Cortex of kidney (tissue), 1 donor: ENCODE measurements at places on chromosomes 16 and 17.

DNA sequence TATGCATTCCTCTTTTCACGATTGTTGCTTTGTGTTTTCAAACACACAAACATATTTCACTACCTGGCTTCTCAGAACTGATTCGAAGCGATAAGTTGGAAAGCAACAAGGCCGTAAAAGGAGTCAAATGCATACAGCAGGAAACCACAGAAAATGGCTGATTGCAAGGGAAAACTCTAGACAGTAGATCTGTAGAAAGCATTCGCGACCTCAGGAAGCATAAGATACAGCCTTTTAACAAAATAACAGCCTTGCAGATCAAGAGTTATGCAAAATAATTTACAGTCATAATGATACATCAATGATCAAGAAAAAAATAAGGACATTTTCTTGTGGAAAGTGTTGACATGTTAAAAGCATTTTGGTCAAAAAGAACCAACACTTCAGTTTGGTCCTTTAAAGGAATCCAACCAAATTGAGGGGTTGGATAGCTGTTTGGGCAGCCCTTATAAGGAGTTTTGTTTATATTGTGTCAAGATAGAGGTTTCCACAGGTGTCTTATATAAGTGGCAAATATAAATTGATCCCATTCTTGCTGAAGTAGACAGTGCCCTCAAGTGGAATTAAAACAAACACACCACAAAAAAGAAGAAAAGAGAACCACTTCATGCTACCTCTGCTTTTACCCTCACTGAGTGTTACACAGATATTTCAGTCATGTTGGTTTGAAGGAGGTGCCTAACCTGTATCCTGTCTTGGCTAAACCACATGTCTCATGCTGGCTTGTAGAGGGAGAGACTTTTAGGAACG is 5.5 kb downstream of the CYLD start:
- DNase-seq = no peak

DNA sequence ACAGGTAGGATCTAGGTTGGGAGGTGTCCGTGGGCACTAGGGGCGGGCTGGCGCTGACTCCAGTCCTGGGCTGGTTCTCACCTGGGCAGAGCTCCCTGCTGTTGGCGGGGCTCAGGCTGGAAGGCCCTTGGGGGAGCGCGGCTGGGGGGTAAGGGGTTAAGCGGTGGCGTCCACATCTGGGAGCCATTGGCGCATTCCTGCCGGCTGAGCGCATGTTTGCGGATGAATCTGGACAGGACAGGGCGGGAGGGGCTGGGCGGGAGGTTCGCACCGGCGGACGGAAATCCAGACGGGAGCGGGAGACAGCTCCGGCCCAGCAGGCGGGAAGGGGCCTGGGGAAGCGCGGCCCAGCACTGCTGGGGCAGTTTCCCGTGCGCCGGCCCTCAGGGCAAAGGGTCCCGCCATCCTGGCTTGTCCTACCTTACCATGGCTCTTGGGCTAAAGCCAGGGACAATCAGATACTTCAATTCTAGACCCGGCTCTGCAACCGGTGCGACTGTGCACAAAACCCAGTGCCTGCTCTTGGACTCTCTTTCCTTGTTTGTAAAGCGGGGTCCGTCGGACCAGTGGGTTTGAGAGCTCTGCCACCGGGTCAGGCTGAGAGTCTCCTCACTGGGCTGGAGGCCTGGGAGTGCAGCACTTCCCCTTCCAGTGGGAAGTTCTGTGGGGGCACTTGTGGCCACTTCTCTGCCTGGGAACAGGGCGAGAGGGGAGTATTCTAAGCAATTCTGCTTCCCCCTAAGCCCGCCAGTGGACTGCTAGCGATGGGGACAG is 7.8 kb downstream of the RARA start:
- DNase-seq = no peak

GRCh38 chr16:6682142-6682811 is 650.4 kb upstream of the RBFOX1 start:
- no peak for DNase-seq

- DNase-seq = no peak
Measured at GRCh38 chr17:81027038-81027437, 7.9 kb upstream of the BAIAP2 start.

DNA sequence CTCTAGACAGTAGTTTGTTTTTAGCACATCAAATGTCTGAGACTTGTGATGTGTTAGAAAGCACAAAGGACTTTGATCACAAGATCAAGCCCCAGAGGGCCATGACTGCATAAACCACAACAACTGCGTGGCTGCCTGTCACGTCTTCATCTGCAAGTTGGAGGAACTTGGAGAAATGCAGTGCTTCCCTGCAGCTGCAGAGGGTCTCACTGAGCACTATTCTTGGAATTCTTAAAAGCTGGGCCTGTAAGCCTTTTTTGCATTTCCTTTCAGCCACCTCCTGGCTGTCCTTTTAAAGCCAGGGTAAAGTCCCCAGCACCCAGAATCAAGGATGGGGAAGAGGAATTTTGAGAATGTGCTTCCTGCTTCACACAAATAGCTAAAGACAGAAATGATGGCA is 431.3 kb downstream of the MAF start:
- DNase-seq = no peak

DNA sequence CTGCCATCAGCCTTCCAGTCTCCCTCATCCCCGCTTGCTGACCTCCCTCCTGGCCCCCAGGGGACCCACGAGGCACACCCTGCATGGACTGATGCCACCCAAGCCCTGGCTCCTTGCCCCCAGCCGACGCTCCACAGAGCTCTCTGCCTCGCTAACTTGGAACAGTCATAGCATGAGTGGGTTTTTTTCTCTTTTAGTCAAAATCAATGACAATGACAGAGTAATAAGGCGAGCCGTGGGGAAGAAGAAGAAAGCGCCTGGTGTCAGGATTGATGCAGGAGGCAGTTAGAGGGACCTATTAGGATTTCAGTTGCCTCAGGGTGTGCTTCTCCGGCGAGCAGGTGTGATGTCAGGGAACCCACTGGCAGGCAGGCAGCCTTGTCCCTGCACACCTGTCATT is 176.3 kb upstream of the TNRC6C start:
- DNase-seq = no peak

GRCh38 chr17:76250141-76250540 is 9.8 kb upstream of the RNF157 start:
- no peak for DNase-seq

- DNase-seq = no peak
Measured at GRCh38 chr17:19023209-19023999, 18.8 kb upstream of the FAM83G start.

- DNase-seq = no peak
Measured at GRCh38 chr16:69223882-69224281, 36.9 kb downstream of the SNTB2 start.

- DNase-seq = no peak
Measured at GRCh38 chr16:67082891-67083290, 26.9 kb upstream of the PHAF1 start.

GRCh38 chr17:57210224-57210553 is 46.1 kb upstream of the MSI2 start:
- DNase-seq = no peak

DNA sequence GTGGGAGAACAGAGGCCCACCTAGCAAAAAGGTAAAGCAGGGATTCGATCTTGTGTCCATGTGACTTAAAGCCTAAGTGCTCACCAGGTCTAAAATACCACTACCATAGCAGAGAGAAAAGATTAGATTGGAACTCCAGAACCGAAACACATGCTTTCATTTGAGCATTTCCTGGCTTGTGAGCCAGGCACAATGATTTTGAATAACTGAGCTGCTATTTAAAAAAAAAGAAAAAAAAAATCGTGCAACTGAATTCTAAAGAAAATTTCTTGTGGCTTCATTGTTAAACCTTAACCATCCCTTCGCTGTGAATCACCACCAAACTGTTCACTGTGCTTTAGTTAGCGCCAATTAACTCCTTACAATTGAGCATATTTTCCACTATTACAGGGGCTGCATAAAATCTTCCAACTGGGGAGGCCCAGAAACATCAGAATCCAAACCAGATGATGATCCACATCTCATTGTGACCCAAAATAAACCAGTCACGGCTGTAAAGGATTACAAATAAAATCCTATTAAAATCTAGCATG is 366.4 kb upstream of the ERCC4 start:
- DNase-seq = no peak

DNA sequence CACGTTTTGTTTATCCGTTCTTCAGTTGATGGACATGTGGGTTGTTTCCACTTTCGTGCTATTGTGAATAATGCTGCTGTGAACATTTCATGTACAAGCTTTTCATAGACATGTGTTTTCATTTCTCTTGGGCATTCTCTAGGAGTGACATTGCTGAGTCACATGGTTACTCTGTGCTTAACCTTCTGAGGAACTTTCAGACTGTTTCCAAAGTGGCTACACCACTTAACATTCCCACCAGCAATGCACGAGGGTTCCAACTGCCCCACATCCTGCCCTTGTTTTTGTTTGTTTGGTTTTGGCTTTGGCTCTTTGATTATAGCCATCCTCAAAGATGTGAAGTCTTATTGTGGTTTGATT is 14.2 kb upstream of the PEMT start:
- DNase-seq = no peak

DNA sequence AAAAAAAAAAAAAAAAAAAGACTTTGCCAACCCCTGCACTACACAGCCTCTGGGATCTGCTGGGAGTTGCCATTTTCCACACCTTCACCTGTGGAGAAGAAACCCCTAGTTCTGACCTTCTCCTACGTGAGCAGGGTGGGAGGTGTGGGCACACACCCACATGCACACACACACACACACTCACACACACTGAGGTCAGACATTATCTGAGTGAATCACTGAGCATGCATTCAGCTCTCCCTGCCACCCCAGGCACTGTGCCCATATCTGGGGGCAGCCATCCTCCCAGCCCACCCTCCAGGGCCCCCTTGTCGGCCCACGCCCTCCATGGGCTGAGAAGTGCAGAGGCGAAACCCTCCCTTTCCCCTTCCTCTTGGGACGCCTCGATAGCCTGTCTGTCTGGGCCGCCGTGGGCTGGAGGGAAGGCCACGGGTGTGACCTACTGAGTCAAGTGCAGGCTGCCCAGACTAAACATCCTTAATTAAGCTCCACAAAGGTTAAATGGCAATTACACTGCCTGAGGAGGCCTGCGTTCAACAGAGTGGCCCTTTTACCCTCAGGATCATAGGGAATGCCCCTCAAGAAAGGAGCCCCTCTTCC is 143.8 kb downstream of the C16orf95 start:
- DNase-seq = no peak

DNA sequence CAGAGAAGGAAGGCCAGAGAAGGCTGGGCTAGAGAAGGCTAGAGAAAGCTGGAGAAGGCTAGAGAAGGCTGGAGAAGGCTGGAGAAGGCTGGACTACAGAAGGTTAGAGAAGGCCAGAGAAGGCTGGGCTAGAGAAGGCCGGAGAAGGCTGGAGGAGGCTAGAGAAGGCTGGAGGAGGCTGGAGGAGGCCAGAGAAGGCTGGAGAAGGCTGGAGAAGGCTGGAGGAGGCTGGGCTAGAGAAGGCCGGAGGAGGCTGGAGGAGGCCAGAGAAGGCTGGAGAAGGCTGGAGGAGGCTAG is 6.4 kb upstream of the OGFOD3 start:
- DNase-seq = no peak

DNA sequence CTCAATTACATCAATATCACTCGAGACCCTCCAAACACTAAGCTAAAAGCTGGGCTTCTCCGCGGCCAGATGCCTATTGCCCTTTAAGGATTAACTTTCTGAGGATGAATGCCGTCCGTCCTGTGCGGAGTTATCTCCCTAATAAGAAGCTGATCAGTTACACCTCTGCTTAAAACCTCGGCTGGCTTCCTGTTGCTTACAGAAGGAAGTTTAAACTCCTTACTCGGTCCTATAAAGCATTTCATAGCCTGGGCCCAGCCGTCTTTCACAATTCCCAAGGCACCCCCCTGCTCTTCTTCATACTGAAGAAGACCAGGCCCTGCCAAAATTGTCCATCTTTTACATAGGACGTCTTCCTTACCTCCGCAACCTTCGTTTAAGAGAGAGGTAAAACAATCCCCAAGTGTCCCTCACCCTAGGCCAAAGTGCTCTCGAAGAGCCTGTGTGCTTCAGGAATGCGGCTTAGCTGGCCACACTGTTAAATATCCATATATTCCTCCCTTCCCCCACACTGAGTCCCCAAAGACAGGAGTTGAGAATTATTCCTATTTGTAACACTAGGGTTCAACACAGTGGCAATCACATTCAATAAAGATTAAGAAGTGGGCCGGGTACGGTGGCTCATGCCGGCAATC is 112.6 kb upstream of the IRX5 start:
- no peak for DNase-seq

GRCh38 chr17:80710714-80711302 is 166.2 kb downstream of the RPTOR start:
- no peak for DNase-seq

- no peak for DNase-seq
Measured at GRCh38 chr16:57892041-57892440, 78.9 kb downstream of the CNGB1 start.

DNA sequence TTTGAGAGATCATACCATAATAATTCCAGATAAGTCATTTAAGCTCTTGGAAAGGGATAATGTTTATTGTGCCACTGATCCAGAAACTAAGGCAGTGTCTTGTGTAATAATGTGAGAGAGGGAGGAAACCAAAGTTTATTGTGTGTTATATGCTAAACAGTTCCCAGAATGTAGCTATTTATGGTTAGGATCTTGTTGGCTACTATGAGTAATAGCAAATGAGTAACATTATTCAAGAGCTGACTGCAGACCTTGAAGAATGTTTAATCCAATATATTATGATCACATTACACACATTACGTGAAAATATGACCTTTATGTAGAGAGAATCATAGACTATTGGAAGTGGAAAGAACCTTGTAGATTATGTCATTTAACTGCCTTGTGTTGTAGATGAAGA is 139.5 kb downstream of the BCAS3 start:
- no peak for DNase-seq

DNA sequence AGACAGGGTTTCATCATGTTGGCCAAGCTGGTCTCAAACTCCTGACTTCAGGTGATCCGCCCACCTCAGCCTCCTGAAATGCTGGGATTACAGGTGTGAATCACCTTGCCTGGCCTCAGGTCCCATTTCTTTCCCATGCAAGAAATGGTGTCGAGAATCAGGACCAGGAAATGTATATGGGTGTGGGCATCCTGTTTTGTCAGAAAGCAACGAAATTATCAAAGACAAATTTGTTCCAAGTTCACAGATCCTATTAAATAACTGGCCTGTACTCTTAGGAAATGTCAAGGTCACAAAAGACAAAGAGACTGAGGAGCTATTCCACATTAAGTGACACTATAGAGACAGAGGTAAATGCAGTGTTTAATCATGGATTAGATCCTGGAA is 17.1 kb upstream of the ST6GALNAC1 start:
- no peak for DNase-seq
